Stimulated activated CD4-positive, alpha-beta T cell treated with anti-CD3 and anti-CD28 coated beads, Interleukin-2, amount 100 ng/mL, for 24 hours (primary cell): ENCODE measurements at places on chromosomes 7 and 10.
A peak's percentile ranks its signal among the peaks of the same experiment; 100 is the strongest.

GRCh38 chr7:101238226-101239182 lies 902 bp upstream of the CLDN15 start:
- DNase-seq = no peak

DNA sequence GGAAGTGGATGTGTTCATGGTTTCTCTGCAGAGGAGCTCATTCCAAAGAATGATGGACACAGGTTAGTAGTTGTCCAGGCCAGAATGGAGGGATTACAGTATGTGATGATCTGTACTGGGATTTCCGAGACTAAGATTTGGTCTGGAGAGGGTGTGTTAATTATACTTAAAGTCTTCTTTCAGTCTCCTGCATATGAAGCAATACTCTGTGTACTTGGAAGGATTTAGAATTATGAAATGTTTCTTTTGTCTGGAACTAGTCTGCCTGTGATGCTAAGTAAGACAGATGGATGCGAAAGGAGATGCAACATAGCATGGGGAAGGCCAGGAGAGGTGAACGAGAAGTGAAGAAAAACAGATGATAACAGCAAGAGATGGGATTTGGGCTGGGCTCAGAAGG lies 305.1 kb upstream of the LYZL1 start:
- DNase-seq = no peak

DNA sequence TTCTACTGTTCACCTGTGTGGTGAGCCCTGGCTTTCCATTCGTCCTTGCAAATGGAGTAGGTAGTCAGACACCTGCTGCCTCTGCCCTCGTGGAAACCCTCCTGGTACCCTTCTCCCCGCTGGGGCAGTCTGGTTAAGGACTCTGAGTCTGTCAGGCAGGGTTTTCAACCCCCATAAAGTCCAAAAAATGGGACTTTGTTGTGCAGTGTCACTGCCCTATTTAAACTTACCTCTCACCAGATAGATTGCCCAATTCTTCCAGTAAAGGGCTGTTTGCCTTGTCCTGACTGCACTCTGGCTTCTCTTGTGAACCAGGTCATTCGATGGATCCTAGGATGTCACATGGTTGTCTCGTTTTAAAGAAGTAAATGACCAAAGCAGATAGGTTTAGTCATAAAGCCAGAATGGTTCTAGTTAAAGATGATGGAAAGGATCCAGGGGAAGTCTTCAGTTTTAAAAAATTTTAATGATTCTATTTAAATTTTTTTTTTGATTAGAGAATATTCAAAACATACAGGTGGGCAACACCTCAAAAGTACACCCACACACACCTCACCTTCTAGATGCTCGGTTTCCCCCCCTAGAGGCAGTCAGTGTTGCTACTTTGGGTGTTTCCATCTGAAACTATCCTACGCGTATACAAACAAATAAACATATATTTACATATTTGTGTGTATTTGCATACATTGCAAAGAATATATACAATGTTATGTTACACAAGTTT lies 22.0 kb downstream of the TMEM176B start:
- no peak for DNase-seq

DNA sequence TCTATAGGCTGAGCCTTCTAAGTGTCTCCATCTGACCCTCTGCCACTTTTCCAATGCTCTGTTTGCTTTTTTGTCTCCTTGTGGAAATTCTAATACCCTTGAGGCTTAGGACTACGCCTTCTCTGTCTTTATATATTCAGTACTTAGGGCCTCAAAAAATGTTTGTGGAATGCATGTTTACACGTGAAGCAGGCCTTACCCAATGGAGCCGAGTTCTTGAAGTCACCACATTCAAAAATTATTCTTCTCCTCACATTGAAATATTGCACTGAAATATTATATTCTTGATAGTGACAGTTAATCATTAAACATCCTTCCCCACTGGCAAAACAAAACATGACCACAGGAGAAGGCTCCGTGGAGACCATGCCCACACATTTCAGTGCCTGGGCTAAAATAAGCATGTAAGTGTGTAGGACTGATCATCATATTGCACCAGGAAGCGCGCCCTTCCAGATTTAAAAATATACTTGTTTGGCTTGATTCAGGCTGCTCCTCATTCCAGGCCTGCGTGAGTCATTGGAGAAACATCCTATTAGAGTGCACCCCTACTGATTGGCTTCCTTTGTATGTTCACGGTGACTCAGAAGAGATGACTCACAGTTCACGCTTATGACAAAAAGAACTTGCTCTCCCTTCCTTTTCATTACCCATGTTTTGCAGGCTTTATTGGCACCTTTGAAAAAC lies 307.4 kb upstream of the AOAH start:
- DNase-seq = peak; percentile 47

DNA sequence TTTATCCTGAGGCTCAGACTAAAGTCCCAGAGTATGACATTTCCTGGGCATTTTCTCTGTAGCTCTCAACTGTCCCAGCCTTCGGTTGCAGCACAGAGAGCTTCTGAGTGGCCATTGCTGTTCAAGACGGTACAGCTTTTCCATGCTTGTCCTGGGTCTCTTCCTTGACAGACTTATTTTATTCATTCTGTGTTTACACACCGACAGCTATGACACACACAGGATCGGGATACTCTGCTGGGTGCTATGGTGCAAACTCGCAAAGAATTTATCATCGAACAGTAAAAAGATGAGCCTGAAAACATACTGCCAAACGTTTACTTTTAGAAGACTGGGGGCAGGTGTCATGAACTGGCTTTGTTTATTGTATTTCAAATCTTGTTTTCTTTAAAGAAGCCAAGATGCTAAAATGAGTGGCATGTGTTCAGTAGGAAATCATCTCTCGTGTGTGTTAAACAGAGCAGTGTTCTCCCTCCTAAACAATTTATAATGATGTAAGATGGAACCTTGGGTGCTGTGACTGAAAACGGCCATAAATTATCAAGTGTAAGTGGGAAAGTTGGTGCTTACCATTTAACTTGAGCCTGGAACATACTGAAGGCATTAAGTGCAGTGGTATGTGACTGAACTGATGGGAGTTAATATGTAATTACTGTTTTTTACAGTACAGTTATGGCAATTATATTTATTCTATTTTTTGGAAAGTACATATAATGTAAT lies 120.8 kb downstream of the CELF2 start:
- no peak for DNase-seq

GRCh38 chr10:42149027-42149700 lies 489.2 kb downstream of the ZNF33B start:
- no peak for DNase-seq

GRCh38 chr7:136549756-136550155 lies 318.7 kb upstream of the CHRM2 start:
- no peak for DNase-seq

GRCh38 chr10:61319386-61320256 lies 133.6 kb downstream of the TMEM26 start:
- no peak for DNase-seq

GRCh38 chr7:42227936-42228591 lies 8.9 kb downstream of the GLI3 start:
- DNase-seq = peak; percentile 11

GRCh38 chr10:87538092-87539015 lies 33.7 kb downstream of the MINPP1 start:
- no peak for DNase-seq

GRCh38 chr7:116142850-116143249 lies 67.5 kb upstream of the TES start:
- peak; percentile 2 for DNase-seq

DNA sequence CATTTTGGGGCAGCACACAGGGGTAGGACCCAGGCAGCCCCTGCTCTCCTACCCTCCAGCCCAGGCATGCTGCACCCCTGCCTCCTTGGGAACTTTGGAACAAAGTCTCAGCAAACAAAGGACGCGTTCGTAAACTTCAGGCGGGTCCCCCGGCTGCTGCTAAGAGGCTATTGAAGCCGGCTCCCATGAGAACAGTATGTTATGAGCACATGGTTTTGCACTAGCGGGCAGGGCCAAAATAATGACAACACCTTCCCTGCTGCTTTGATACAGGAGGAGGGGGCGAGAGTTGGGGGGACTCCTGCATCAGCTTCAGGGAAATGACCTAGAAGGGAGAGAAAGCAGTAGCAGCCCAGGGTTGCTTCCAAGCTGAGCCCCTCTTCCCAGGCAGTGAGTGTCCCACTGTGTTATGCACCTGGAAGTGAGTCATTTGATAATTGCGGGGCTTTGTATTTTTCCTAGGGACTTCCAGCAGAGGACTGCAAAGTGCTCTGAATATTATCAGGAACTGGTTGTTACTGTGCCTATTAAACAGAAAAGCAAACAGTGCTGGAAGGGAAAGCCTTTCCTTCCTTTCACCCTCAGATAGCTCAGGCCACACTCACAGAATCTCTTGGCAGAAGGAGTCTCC lies 6.9 kb downstream of the ITPRIP start:
- DNase-seq = no peak

- DNase-seq = no peak
Measured at GRCh38 chr10:47098964-47099363, 187.7 kb downstream of the PTPN20 start.

DNA sequence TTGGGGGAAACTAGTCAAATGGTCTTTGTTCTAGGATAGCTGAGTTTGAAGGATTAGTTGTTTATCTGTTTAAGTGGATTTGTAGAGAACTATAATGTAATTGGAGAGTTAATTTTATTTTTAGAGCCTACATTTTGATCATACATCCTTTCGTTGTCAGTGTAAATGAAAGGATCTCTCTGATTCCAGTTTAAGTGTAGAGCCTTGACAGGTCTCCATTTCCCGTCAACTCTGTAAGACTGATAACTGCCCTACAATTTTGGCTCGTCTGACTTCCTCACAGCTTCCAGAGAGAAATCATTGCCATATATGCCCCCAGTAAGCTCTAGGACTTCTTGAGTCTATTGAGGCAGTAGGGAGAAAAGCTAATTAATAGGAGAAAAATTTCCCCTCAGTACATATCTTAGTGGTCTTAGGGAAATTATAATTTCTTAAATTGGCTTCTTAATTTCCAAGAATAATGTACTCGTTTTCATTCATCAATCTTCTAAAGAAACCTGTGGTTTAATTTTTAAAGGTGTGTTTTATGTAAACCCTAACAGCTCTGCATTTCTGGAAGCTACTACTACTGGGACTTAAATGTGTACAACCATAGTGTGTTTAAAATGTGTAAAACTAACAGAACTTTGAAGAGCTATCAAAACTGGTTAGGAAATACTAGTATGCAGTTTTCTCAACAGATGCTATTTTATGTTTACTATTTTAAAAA lies 3.8 kb downstream of the KMT2E start:
- no peak for DNase-seq

- peak; percentile 55 for DNase-seq
Measured at GRCh38 chr10:12042409-12042796, 206 bp downstream of the UPF2 start.

DNA sequence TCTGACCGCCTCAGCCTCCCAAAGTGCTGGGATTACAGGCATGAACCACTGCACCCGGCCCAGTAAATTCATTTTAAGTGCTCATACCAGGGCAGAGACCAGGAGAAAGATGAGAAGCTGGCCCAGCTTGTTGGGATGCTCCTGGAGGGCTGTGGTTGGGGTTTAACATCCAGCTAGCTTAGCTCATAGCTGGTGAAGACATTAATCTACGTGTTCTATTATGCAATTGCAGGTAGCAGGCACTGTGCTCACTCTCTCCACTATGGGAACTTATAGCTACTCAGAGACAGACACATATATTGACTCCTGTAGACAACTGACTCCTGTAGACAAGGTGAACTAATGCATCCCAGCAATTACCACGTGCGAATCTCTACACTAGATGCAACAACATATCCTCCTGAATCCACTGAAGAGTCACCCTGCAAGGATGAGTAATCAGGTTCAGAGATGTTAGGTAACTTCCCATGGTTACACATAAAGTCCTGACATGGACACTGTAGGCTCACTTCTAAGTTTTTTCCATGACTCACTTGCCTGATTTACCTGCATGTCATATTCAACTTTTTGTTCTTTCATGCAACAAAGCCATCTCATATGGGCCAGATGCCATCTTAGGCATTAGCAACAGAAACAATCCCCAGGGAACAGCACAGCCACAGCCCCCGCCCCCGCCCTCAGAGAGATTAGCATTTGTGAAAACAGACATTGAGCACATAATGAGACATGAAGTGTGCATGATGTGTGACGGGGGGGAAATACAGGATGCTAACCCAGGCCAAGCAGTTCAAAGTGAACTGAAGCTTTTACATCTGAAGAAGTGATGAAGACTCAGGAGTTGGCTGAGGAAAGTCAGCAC lies 37.2 kb downstream of the ERLIN1 start:
- peak; percentile 70 for DNase-seq

DNA sequence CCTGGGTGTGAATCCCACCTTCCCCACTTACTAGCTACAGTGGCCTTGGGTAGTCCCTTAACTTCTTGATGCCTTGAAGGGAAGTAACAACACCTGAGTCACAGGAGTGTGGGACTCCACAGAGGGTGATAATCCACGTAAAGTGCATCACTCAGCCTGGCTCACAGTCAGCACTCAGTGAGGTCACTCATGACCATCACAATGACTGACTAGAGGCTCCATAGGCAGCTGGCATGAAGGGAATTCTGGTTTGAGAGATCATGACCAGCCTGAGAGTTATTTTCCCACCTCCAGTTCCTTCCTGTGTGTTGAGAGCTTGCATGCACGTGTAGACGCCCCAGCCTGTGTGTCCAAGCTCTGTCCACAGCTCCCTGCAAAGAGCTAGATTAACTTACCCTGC lies 34.8 kb downstream of the NEUROG3 start:
- DNase-seq = no peak

GRCh38 chr7:75575488-75576121 lies 83.5 kb downstream of the SPDYE5 start:
- DNase-seq = no peak

- peak; percentile 70 for DNase-seq
Measured at GRCh38 chr7:127392182-127392565, 334 bp downstream of the ZNF800 start.

DNA sequence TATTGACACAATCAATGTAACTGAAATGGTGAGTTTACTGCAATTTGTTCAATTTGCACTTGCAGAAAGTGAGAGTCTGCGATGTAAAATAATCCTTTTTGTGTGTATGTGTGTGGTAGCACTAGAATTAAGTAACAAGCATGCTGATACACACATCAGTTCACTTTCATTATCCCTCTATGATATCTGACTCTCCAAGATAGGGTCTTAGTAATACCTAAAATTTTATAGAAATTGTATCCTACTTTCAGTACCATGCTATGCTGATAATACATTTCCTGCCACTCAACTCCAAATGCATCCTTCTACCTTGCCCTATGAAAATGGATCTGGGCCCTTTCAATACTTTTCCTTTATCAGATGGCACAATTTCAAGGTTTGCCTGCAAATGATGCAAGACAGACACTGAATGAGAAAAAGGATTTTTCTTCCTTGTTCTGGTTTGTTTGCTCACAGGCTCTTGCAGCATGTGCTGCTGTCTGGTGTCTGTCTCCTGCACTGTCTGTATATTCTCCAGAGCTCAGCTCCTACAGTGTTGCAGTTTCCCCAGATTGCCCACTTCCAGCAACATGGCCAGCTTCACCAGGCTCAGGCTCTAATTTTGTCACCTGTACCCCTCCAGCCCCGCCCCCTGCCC lies 297.9 kb upstream of the HGF start:
- DNase-seq = no peak
